ENCODE measurements at places on chromosomes 11 and 22.

- DNase-seq, result no peak
Observed at GRCh38 chr11:114166897-114167323, 107.4 kb downstream of the ZBTB16 start.

DNA sequence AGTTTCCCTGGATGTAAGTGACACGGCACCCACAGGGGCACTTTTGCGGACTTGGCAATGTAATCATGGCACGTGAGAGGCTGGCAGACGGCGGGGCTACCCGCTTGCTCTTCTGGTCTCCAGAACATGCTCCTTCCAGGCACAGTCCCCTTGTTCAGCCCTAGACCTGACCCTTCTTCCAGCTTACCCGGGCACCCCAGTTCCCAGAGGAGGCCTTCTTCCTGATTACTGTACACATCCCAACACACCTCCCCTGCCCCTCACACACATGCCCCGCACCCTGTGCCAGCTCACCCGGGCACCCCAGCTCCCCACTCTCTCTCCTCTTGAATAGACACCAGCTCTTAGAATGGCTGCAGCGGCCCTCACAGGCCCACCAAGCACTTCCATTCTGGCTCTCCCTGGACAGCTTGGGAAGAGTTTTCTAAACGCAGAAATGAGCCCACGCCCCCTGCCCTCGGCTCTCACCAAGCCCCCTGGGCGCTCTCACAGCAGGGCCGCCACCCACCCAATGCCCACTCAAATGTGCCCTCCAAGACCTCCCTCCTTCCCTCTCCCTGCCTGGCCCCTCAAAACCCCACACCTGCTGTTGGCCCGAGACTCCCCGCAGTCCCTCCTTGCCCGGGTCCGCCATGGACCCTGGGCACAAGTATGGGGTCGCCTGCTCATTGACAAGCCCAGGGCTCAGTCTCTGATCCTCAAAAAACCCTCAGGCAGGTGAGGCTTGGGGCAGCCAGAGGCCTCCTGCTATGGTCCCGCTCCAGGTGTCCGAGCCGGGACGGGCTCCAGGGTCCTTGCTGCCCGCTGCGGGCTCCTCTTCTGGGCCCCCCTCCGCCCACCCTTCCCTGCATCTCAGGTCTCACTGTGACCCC is 88.5 kb downstream of the WNT7B start:
- DNase-seq, result no peak

GRCh38 chr11:11717064-11717725 is 95.4 kb upstream of the GALNT18 start:
- no peak for DNase-seq

GRCh38 chr11:61041755-61042518 is 60.4 kb upstream of the CD5 start:
- no peak for DNase-seq

- DNase-seq, result no peak
Observed at GRCh38 chr11:8693555-8693954, 11.0 kb downstream of the RPL27A start.

GRCh38 chr11:4194889-4195288 is 100.3 kb downstream of the RRM1 start:
- DNase-seq, result no peak

GRCh38 chr22:20117633-20118299 is 740 bp upstream of the TRMT2A start:
- no peak for DNase-seq

DNA sequence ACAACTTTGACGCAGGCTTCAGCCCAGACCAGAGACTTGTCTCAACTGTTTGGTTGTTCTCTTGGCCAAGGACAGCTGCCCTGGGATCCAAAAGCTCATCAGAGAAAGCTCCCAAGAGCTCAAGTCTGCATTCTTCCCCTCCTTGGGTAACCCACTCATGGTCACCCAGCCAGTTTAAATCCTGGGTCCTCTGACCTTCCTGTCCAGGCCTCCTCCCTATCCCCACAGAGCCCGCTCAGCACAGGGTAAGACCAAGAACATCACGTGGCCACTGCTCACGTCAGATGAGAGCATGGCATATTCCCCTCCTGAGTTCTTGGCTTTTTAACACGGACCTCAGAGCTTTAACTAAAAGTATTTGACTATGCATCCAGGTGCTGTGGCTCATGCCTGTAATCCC is 25.8 kb downstream of the TSKU start:
- no peak for DNase-seq

- DNase-seq, result no peak
Observed at GRCh38 chr22:33986167-33986771, 66.0 kb upstream of the LARGE1 start.

DNA sequence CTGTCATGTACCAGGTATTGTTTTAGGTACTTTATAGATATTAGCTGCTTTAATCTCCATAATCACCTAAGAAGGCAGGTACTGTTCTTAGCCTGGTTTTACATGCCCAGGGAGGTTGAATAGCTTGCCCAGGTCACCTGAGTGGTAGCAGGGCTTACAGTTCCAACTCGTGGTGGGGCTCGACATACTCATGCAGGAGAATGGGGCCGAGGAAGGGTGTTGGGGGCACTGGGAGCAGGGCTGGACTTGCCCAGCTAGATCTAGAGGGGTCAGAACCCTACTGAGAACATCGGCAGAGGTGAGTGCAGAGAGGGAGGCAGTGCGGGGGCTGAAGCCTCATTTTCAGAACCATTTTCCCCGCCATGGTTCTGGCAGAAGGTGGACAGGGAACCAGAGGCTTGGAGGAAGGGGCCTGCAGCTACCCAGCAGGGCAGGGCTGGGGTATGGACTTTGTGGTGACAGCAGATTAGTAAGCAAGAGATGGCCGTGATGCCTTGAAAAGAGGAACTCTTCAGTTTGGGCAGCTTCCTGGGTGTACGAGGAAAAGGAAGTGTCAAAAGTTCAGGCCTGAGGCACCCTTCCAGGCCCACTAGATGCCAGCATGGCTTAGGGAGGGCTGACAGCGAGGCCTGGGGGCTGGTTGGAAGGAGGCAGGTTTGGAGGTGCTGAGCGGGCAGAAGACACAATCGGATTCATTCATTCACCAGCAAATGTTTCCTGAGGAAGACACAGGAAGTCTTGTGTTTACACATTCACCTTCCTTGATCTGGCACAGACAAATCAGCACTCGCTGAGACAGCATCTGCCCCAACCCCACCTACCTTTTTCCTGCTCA is 54.7 kb upstream of the LYVE1 start:
- no peak for DNase-seq

DNA sequence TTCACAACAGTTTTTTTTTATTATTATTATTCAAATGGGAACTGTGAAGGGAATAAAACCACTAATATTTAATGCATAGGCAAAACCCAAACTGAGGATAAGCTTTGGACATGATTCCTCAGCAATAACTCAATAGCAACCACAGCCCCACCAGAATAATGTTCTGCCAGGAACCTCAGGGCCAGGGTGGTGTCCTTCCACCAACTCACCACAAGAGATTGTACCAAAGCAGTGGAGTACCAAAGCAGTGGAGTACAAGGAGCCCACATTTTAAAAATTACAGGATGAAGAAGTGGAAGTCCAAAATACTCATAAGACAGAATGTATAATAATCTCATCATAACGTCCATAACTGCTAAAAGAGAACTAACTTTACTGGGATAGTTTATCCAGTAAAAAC is 32.5 kb upstream of the FZD4 start:
- no peak for DNase-seq

DNA sequence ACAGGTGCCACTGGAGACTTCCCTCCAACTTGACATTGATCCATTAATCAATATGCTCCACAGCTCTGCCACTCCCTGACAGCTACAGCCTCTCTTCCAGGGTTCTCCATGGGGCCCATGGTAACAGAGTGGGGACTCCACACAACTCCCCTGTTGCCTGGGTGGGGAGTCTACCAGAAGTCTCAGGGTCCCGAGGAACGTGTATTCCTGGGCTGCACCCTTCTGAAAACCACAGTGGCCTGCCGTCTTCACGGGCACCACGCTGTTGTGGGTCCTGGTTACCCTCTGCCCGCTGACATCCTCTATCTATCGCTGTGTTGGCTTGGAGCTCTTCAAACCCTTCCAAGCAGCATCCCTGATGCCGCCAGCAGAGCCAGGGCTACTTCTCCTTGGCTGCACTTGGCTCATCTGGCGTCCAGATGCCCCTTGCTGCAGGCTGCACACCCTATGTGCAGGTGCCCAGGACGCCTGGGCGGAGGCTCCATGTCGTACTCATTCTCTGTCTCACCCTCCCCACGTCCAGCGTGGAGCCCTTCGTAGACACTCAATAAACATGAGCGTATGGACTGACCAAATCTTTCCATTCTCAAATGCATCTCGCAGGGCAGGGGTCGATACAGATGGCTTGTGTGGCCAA is 1341.8 kb downstream of the TBC1D22A start:
- DNase-seq, result no peak

- no peak for DNase-seq
Observed at GRCh38 chr11:73862986-73863385, 13.7 kb downstream of the COA4 start.

DNA sequence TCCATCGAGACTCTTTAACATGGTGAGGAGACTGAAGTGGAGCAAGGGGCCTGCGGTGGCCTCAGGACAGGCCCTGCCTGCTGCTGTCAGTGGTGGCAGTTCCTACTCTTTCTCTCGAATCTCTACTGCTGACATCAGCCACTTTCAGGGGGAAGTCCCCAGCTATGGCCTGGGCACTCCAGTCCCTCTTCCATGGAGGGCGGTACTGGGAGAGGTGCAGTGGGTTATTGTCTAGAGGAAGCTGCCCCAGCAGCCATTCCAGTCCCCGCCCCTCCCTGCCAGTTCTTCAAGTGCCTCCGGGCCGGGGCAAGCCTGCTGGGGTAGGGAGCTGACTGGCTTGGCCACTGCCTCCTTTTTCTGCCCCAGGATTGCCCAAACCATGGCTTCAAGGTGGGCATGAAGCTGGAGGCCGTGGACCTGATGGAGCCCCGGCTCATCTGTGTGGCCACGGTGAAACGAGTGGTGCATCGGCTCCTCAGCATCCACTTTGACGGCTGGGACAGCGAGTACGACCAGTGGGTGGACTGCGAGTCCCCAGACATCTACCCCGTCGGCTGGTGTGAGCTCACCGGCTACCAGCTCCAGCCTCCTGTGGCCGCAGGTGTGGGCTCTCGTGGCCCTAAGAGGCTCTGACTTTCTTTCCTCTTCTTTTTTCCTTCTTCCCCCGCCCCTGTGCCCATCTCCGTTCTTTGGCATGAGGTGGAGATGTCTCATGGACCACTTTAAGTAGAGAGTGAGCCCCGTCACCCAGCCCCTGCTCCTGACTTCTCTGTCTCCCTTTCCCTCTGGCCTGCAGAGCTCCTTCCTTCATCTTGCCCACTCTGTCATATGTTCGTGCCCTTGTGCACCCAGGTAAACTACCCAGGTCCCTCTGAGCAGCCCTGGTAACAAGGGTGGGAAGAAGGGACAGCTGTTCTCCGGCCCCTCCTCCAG is 13.7 kb downstream of the CHADL start:
- DNase-seq, result no peak

GRCh38 chr11:75205564-75206020 is 35.0 kb upstream of the TPBGL start:
- DNase-seq, result no peak

- peak; percentile 62 for DNase-seq
Observed at GRCh38 chr11:29328961-29329441, 687.8 kb downstream of the KCNA4 start.

DNA sequence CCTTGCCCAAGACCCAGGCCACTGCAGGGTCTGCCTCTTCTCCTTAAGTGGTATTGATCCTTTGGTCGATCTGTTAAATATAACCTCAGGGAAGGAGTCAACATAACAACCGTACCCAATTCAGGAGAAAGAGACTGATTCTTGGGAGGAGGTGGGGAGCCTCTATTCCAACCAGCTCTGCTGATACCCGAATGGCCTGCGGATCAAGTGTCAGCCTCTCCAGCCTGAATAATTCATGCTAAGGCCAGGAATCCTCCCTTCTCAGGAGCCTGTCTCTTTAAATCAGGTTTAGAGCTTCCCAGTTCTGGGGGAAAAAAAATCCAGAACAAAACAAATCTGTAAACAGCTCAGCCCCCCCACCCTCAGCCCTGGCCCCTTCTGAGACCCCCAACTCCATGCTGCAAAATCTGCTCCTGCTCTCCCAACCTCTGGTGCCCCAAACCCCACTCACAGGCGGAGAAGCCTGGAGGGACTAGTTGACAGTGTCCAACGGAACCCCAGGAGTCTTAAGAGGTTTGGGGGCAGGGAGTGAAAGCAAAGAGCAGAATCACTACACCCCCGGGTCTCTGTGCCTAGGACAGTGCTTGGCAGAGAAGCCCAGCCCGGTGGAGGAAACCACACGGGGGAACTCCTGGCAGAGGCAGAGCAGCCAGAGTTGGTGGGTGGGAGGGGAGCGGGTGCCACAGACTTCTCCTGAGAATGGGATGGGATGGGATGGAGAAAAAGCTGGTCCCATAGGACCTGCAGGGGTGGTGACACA is 863 bp upstream of the TPBGL start:
- no peak for DNase-seq

- no peak for DNase-seq
Observed at GRCh38 chr22:42955087-42955635, 59.8 kb downstream of the PACSIN2 start.

DNA sequence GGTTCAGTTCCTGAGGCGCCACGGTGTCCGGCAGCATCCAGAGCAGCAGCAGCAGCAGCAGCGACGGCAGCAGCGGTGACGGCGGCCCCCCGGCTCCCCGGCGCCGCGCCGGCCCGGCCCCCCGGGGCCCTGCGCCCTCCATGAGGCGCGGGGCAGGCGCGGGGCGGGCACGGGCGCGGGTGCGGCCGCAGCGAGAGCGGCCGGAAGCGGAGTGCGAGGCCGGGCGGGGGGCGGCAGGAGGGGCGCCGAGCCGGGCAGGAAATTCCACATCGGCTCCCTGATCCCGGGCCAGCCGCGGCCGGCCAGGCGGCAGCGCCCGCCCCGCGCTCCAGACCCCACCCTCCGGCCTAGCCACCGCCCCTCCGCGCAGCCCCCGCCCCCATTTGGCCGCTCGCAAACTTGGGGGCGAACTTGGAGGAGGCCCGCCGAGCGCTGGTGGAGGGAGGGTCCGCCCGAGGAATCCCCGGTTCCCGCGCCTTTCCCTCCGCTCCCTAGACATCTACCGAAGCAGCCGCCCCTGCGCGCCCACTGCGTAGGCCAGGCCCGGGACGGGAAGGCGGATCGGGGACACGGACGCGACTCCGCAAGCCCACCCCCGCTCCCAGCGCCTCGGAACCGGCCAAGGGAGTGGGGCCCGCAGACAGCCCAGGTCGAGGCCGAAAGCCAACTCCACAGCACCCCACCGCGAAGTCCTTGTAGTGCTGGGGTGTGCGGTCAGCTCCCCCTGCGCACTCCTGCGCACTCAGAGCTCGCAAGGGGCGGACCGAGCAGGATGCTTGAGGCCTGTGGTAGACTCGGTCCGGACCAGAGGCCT is at the start of gene SCARF2:
Gene SCARF2, minus strand, starts transcription at position 213 of the 814 bp plus-strand sequence. Its CDS starts 71 bp downstream, at position 142.
- no peak for DNase-seq

DNA sequence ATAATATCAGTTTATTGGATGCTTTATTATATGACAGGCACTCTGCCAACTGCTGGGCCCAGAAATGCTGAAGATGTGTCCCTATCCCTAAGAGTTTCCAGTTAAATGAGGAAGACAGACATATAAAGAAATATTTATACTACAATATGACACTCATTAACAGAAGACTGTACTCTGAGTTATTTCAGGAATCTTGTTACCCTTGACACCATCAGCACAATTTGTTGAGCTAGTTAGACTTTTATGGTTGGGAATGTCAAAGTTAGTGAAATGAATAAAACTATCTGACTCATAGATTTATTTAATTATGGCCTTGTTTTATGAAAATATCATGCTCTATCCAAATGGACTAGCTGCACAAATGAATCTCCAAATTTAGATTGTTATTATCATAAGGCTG is 25.6 kb upstream of the MSANTD4 start:
- no peak for DNase-seq

All from HCT116 (cell line).